ENCODE measurements at places on chromosomes 13 and 19. TPM values are rescaled to one million over a fixed set of nuclear protein-coding genes. Genes with fewer than 3 reads are reported as not detected.

PEAK3 gene
- total RNA-seq, result not detected

SSC5D gene
- total RNA-seq, result not detected

ZNF284 gene
- total RNA-seq, result 5.6 TPM

LHB gene
- not detected for total RNA-seq

ZGLP1 gene
- total RNA-seq, result 4.6 TPM

HOOK2 gene
- 25.1 TPM for total RNA-seq

MKNK2 gene
- total RNA-seq, result 106 TPM

SMAD9 gene
- total RNA-seq, result 1.6 TPM

MAP3K10 gene
- 5.7 TPM for total RNA-seq

LILRA1 gene
- not detected for total RNA-seq

Data from neural progenitor cell (in vitro differentiated cells).